GM06990 (cell line): ENCODE measurements at places on chromosomes 5 and 9.

DNA sequence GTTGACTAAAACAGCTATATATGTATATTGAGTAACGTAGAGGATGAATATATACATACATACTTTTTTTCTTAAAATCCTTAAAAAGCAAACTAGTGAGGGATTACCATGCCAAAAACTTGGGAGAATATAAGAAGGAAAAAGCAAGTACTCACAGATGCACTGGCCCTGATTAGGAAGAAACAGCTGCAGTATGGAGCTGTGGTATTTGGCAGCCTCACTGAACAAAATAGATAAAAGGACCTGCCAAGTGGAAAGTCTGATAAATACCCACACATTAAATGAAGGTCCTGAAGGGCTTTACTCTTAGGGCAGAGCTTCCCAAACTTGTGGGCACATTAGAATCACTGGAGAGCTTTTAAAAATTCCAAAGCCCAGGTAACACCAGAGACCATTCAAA, 80.6 kb downstream of the FEM1C start:
- no peak for DNase-seq

DNA sequence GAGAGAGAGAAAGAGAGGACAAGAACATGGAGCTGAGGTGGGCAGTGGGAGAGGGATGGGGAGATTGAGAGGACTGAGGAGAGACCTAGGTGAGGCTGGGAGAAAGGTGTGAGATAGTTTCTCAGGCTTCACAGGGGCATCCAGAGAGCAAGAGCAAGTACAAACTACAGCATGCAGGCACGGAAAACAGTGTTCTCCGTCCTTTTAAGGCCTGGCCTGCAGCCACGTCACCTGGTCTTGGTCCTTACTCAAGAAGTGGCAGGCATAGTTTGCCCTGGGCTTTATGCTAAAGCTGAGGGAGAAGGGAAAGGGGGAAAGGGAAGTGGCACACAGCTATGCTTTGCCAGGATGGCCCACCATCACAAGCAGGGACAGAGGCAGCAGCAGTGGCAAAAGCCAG, 65.7 kb downstream of the SIL1 start:
- no peak for DNase-seq

- DNase-seq: no peak
These were observed 16.6 kb downstream of the SV2C start for GRCh38 chr5:76099756-76100155.

DNA sequence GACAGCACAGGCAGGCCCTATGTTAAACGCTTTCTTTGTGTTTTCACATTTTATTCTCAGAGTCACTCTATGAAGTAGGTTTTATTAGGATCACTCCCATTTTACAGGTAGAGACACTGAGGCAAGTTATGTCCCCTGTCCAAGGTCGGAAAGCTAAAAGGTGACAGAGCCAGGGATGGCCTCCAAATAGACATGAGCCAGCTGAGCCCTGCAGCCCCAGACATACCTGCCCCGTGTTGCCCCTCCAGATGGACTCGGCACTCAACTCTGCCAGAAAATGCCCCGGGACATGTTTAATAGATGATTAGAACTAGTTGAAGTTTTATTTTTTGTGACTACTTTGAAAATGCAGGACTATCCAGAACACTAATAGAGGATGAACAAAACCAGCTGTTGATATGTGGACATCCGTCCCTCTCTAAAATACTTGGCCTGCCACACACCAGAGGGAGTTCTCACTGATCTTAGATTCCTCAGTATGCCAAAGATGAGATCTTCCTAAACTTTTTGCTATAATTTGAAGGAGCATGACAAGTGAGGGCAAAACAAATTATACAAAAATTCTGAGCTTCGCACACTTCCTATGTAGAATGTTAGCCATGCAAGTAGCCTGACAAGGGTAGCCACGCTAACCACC, 258.6 kb upstream of the ADAMTS16 start:
- no peak for DNase-seq

DNA sequence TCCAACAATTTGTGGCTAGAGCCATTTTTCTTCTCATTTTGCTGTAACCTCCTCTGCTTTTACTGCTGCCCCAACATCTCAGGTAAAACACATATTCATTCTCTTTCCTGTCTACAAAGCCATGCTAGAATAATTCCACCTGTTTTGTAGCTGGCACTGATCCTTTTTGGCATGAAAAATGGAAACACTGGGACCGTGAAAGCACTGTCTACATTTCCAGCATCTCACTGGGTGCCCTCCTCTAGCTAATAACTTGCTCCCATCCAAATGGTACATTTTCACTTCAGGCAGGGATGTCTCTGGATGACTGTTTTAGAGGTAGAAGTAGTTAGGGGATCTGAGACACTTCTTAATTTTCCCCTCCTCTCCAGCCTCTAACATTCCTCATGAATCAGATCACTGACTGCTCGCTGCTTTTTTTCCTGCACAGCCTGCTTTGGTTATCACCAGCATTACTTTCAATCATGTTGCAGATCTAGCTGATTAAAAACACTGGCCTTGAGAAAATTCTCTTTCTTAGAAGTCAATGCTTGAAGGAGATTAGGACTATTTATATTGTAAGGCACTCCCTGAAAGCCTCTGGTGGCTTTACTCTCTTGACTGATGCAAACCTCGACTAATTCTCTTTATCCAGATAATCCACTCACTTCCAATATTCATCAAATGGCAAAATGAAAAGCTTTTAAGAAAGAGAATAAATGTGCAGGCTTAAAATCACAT, 1312.6 kb upstream of the DMAC1 start:
- no peak for DNase-seq

GRCh38 chr5:126234563-126235195, 188.5 kb upstream of the GRAMD2B start:
- no peak for DNase-seq

- no peak for DNase-seq
These were observed 176.3 kb downstream of the MACROH2A1 start for GRCh38 chr5:135222771-135223170.

GRCh38 chr9:126157826-126158587, 168.6 kb upstream of the MVB12B start:
- DNase-seq: no peak

DNA sequence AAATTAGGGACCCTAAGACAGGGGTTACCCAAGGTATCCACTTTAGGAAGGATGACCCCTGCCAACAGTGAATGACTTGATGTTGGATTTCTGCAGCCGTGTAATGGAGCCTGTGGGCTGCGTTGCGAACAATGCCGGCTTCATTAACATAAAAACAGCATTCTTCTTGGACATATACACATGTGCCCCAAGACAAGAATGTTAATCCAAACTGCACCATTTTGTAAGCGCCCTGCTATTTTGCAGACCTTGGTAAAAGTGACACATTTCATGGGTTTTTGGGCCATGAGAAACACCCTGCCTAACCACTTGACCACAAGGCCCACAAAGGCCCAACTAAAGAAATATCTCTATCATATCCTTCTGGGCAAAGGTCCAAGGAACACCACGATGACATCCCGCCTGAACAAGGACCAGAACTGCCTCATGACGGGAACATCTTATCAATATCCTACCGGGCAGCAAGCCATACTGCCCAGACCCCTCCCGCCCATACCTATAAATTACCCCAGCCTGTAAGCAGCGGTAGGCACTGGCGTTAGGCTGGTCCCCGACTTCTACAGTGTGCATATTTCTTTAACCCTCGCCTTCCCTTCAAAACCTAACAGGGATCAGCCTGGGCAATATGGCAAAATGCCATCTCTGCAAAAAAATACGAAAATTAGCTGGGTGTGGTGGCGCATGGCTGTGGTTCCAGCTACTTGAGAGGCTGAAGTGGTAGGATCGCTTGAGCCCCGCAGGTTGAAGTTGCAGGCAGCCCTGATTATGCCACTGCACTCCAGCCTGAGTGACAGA, 9.7 kb upstream of the PDCD1LG2 start:
- DNase-seq: no peak

GRCh38 chr5:96579711-96580110, 82.5 kb upstream of the CAST start:
- no peak for DNase-seq

- no peak for DNase-seq
These were observed 435.9 kb downstream of the HCN1 start for GRCh38 chr5:45260292-45260691.

GRCh38 chr5:166401391-166401790, 1890.1 kb upstream of the WWC1 start:
- no peak for DNase-seq

GRCh38 chr5:150106674-150107426, 20.5 kb upstream of the CSF1R start:
- no peak for DNase-seq

DNA sequence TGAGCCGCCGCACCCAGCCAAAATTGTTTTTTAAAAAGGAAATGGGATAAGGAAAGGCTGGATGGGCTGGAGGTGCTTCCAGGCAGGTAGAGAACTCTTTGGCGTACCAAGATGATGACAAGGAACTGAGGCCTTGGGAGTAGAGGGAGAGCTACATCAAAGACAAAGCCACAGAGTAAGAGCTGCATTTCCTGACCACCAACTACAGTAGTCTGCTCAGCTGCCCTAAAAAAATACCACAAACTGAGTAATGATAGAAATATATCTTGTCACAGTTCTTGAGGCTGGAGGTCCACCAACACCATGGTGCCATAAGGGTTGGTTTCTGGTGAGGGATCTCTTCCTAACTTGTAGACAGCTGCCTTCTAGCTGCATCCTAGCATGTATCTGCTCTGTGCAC, 8.2 kb downstream of the OR1K1 start:
- no peak for DNase-seq

DNA sequence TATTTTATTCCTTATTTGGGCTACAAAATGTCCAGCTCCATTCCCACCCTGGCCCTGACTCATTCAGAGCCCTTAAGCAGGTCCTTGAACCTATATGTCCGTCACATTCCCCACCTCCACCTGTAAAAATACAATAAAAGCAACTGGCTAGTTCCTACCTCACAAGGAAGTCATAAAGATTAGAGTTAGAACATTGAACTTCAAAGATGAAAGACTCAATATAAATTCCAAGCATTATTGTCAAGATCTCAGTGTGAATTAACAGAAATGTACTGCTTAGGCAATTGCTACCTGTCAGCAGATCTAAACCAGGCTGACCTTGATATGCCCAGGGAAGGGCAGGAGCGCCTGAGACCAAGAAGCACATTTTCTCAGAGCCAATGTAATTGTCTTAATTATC, 221.8 kb downstream of the ENC1 start:
- no peak for DNase-seq

- no peak for DNase-seq
These were observed 21.2 kb upstream of the ZFAND5 start for GRCh38 chr9:72386186-72386585.

DNA sequence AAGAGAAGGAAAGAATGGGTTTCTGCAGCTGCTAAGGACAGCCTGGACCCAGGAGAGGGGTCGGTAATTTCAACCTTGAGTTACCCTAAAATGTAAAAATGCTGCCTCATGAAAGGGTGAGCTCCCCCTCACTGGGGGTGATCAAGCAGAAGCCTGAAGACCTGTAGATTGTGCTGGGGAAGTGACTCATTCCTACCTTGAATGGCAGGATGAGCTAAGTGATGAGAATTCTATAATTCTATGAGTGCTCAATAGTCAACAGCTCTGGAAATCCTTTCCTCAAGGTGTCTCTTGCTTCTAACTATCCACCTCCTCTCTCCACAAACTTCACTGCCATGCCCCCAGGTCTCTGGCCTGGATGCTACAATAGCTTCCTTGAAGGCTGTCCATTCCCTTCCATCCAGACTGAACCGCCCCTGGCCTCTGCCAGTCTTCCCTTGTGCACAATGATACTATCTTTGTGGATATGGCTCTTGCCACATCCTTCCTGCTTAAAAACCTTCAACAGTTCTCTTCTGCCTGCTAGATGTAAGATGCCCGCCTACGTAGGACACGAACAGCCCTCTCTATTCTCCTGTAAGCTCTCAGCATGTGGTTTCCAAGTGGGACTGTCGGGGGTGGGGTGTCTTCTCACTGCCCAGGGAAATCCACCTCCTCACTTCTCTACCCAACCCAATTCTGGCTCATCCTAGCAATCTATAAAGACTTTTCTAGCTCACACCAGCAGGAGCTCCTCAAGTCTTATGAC, 50.6 kb downstream of the PTPN3 start:
- no peak for DNase-seq

DNA sequence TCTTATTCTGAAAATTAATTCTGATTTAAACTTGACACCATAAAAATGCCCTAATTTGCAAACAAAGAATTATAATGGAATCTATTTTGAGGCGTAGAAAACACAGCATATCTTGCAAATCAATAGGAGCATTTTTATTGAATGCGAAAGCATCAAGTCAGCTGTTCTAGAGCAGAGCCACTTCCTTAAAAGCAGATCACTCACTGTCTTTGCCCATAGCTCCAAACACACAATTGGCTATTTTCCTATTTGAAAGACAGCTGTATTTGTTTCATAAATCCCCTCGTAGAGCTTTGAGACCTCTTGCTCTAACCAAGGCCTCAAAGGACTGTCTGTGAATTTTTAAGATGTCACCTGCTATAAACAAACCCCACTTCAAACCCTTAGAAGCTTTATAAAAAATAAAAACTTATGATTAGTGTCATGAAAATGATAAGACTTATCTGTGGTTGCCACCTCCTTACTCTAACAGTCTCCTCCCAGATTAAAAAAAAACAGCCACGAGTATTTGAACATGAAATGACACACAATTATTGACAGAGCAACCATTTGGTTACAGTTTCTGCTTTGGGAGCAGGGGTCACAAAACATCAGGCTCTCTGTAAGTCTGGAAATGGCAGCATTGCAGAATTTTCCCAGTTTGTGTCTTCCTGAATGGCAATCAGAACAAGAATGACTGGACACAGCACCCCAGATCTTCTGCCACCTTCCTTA, 75.6 kb upstream of the RASEF start:
- no peak for DNase-seq

- DNase-seq: no peak
These were observed 616.7 kb upstream of the DAB2 start for GRCh38 chr5:40041452-40041851.

GRCh38 chr9:129866394-129867135, 31.3 kb downstream of the USP20 start:
- DNase-seq: no peak

DNA sequence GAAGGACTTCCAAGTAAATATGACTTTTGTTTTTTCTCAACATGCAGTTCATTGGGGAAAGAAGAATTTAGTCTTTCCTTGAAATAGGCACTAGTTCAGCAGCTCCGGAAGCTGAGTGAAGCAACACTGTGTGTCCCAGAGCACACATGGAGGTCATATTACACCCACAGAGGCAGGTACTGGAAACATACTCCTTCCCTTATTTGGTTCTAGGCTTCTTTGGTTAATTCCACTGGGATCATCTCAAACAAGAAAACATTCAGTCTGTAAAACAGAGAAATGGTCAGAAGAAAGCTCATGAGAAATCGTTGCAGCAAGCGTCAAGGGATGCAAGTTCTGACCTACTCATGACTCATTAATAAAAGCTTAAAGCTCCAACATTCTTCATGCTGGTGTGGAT, 175.1 kb upstream of the PCSK5 start:
- DNase-seq: no peak
